ENCODE measurements at places on chromosomes 7 and 10.

GRCh38 chr10:4579844-4580243, 246.2 kb upstream of the AKR1E2 start:
- no peak for DNase-seq

- no peak for DNase-seq
These were observed 113.3 kb upstream of the AFAP1L2 start for GRCh38 chr10:114517368-114518250.

DNA sequence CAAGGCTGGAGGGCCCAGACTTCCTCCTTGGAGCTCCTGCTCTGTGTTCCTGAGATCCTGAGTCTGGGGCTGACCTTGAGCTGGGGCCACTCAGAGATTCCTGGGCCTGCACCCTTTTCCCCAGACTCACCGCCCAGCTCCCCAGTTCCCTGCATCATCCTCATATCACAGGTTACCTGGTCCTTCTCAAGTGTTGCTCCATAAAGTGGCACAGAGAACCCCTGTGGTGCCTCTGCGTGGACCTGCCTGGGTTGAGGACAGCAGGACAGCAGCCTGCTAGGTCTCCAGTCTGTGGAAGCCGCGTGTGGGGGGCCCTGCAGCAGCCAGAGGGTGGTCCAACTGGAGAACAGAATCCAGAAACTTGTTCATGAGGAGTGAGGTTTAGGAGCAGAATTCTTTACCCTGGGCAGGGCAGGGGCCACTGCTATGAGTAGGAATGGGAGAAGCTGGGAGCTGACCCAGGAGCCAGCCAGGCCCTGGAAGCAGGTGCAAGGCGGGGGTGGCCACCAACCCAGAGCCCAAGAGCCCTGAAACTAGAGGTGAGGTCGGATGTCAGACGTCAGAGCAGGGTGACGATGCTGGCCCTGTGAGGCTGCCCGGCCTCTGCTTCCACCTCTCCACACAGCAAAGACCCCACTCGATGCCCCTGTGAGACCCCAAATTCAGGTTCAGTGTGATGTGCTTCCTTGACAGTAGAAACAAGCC, 299.4 kb downstream of the TCERG1L start:
- DNase-seq, result no peak

DNA sequence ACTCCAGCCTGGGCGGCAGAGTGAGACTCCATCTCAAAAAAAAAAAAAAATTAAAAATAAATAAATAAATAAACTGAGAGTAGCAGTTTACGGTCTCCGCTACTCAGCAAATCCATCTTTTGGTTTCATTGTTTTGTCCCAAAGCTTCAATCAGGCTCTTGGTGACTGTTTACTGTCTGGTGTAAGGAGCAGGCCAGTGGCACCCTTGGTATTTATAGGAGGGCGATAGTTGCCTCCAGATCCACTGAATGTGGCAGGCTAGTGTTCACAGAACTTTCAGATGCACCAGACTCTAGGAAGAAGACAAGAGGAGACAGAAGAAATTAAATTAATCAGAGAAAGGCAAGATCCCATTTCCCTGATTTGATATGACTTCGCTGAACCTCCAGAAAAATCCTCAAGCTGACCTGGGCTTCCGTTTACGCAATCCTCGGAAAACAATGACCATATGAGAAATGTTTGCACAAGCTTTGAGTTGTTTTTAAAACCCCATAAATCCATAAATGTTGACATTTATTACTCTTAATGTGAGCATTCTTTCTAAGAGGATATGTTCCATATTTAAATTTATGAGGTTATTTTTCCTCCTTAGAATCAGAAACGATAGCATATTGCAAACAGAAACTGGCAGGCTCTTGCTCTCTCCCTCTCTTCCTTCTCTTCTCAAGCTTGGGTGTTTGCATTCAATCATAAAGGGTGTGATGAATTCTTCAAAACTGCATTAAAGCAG, 7.1 kb upstream of the MUC3A start:
- DNase-seq, result no peak

DNA sequence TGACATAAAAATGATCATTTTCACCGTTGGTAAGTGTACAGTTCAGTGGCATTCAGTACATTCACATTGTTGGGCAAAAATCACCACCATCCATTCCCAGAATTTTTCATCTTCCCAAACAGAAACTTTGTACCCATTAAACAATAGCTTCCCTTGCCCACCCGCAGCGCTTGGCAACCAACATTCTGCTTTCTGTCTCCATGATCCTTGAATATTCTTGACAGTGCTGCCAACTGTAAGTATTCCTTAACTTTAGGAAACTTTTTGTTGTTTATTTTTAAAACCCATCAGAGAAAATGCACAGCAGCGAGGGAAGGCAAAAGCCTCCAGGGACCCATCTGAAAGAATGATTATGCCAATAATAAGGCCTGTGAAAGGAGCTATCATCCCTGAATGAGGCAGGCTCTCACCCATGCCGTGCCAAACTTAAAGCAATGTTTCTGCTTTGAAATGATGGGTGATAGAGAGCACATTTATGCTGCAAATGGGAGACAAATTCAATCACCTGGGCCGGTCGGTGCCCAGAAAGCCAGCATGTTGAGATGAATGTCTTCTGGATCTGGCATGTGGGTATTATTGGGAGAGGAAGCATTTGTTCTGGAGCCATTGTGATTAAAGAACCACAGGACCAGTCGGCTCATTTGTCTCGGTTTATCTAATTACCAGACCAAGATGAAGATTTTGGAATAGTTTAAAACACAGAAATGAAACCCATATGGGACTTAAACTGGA, 202.1 kb upstream of the NPVF start:
- DNase-seq, result no peak

GRCh38 chr7:37420946-37421695, 27.5 kb downstream of the ELMO1 start:
- DNase-seq, result no peak

- DNase-seq, result no peak
These were observed 307.2 kb downstream of the HGF start for GRCh38 chr7:81462672-81463071.

- DNase-seq, result no peak
These were observed 9.2 kb downstream of the IL15RA start for GRCh38 chr10:5968037-5968680.

DNA sequence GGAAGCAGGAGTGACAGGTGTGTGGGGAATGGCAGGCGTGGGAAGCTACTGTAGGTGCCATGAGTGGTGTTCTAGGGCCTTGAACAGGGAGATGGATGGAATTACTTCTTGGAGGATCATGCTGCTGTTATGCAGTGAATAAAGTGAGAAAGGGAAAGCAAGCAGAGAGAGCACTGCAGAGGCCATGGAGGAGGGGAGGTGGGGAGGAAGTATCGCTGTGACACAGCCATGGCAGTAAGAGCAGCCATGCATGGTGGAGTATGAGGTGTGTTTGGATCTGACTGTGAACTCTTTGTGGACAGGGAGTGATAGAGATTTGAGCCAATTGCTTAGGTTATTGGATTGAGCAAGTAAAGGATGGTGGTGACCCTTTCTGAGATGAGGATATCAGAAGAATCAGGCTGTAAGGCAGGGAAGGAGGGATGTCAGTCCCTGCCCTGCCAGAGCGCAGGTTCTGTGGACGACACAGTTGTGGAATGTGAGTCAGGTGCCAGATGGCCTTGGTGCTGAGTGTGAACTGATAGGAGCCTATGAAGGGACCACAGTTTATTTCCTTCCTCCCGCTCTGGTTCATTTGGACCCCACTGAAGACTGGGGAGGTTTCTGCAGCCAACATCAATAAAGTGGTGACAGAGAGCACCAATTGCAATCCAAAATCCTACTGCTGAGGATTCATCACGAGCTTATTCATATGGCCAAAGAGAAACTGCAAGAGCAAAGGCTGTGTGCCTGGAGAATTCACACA, 105.5 kb upstream of the TMEM72 start:
- no peak for DNase-seq

- no peak for DNase-seq
These were observed 113.4 kb downstream of the PRKAG2 start for GRCh38 chr7:151763420-151763984.

DNA sequence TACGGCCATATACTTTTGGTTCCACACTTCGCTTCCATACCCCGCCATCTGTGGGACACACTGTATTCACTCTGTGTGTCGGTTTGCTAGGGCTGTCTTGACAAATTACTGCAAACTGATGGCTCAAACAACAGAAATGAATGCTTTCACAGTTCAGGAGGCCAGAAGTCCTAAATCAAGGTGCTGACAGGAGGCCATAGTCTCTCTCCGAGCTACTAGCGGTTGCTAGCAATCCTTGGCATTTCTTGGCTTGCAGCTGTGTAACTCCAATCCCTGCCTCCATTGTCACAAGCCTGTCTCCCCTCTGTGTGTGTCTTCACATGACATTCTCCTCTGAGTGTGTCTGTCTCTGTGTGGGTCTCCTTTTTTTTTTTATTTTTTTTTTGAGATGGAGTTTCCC, 28.9 kb upstream of the BMPR1A start:
- no peak for DNase-seq

GRCh38 chr7:96910486-96910885, 94.9 kb upstream of the DLX6 start:
- DNase-seq, result no peak

DNA sequence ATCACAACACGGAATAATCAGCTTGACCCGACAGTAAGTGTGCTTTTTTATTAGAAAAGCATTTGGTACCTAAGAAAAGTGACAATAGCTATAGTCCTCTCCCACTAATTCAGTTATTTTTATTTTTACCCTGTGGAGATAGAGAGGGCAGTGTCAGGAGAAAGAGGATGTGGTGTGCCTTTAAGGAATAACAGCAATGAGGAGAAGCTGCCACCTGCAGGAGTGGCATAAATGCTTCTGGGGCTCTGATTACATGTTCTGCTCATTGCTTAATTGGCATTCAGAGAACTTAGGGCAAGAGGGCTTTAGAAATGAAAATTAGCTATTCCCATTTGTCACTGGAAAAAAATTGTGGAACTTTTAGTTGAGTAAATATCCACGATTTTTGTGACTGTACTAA, 60.1 kb downstream of the DENND11 start:
- no peak for DNase-seq

DNA sequence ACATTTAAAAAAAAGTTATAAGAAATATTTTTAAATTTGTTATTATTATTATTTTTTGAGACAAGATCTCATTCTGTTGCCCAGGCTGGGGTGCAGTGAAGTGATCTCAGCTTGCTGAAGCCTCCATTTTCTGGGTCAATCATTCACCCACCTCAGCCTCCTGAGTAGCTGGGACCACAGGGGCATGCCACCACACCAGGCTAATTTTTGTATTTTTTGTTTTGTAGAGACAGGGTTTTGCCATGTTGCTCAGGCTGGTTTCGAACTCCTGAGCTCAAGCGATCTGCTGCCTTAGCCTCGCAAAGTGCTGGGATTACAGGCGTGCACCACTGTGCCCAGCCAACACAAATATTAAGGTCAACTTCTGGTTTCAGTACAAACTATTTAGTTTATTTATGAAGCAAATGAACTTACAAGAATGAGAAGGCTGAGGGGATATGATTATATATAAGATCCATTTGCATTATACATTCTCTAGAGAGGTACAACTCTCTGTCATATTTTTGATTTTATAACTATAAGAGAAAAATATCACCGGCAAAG, 45.9 kb upstream of the FAM133B start:
- DNase-seq, result no peak

DNA sequence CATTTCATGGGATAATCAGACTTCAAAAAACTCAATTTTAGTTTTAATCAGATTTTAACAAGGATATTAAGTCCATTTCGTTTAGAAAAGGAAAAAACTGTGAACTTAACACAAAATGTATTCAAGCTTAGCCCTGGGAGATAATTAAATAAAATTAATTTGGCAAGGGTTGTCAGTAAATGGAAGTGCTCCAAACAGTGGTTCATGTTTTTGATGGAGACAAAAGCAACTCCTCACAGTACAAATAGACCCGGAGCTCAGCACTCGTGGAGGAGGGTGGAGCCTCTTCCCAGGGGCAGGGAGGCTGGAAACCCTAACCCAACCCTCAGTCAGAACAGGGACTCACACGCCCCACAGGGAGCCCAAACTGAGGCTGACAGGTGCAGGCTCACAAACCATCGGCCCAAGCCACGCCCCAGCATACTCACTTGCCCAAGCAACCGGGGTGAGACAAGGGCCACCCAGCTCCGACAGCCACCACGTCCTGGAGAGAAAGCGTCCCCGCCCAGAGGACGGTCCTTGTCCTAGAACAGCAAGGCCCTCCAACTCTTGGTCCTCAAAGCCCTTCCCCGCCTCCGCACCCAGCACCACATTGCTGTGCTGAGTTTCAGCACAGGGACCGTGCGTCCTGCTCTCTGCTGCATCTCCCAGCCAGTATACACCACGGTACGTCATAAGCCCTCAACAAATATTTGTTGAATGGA, 39.8 kb downstream of the MAD1L1 start:
- no peak for DNase-seq

GRCh38 chr10:43573250-43574000, 991 bp downstream of the ZNF239 start:
- DNase-seq, result no peak

Measured in T follicular helper cell (primary cell).